Calu3 (cell line): ENCODE measurements at places on chromosomes 11 and 22.

DNA sequence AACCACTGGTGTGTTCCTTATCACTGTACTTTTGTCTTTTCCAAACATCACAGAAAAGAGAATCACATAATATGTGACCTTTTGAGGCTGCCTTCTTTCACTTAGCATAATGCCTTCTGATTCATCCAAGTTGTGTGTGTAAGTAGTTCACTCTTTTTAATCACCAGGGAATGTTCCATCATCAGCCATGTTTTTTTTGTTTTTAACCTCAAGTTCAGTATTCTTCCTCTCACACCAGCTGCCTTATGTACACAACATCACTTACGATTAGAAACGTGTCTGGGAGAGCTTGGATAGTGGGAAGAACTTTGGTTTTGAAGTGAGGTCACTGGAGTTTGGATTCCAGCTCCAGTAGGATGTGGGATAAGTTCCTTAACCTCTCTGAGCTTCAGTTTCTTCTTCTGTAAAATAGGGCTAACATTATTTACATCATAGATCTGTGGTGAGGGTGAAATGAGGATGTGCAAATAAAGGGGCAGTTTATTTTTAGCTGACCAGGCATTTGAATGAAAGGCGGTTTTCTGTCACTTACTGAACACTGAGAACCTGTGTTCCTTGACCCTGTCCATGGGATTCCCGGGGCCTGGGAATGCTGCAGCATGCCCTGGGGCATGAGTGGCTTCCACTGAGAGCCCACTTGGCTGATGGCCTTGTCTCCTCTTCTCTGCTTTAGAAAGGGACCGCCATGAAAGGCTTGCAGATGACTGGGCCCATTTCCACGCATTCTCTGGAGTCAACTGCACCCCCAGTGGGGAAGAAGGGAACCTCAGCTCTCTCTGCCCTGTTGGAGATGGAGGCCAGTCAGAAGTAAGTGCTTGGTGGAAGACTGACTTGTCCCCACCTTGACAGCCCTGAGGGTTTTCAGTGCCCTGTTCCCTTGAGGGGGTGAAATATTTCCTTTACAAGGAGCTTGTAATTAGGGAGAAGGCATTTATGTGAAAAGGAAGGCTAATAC lies 92.6 kb downstream of the DEPDC5 start:
- peak; percentile 13 for DNase-seq

- DNase-seq, result no peak
Observed at GRCh38 chr11:121582296-121582695, 129.5 kb upstream of the SORL1-AS1 start.

- no peak for DNase-seq
Observed at GRCh38 chr22:41935015-41935351, 8.4 kb upstream of the TNFRSF13C start.

- DNase-seq, result no peak
Observed at GRCh38 chr22:49052023-49052538, 775.6 kb downstream of the BRD1 start.

- no peak for DNase-seq
Observed at GRCh38 chr11:1672613-1673350, 24.2 kb upstream of the KRTAP5-6 start.

DNA sequence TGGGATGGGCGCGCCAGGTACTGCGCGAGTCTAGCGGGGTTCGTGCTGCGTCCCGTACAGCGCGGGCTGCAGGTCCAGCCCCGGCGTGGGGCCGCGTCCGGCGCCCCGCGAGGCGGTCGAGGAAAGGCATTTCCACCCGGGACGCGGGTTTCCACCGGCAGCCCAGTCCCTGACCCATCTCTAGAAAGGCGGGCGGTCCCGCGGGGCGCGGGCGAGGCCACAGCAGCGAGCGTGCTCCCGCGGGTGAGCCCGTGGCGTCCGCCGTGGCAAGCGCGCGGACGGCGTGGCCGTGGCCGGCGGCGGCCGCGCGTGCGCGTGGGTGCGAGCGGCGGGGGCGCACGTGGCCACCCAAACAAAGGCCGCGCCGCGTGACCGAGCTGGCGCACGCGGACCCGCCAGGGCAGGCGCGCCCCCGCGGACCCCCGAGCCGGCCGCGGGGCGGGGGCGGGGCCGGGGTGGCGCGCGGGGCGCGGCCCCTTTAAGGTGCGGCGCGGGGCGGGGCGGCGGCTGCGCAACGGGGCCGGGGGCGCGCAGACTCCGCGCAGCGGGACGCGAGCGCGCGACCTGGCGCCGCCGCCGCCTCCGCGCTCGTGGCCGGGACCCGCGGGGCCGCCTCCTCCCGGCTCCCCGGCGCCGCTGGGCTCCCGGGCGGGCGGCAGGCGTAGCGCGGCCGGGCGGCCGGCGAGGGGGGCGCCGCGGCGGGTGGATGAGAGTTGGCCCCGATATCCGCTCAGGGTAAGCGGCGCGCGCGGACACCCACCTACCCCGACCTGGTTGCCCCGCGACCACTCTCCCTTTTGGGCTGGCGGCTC lies 39.3 kb upstream of the CELSR1 start:
- DNase-seq, result peak; percentile 70
